Calu3 (cell line): ENCODE measurements at places on chromosomes 7 and 10.

DNA sequence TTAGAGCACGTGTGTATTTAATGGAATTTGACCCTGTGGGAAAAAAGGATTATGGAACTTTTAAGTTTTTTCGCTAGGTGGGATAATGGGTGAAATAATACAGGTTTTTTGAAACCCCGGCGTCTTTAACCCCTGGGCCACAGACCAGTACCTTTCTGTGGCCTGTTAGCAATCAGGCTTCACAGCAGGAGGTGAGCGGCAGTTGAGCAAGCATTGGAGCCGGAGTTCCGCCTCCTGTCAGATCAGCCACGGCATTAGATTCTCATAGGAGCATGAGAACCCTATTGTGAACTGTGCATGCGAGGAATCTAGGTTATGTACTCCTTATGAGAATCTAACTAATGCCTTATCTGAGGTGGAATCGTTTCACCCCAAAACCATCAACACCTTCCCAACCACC, 28.6 kb downstream of the WAC start:
- no peak for DNase-seq

GRCh38 chr10:79304479-79305087, 42.7 kb upstream of the PPIF start:
- DNase-seq = no peak

DNA sequence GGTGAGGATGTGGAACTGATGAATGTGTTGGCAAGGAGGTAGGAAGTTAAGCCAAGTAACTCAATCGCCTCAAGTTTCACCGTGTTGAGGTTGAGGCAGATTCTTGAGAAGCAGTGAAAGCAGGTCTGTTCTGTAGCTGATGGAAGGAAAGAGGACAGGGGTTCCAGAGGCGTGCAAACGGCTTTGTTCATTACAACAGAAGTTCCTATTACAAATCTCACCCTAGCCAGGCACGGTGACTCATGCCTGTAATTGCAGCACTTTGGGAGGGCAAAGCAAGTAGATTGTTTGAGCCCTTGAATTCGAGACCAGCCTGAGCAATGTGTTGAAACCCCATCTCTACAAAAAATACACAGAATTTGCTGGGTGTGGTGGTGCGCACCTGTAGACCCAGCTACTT, 36.9 kb upstream of the PTF1A start:
- DNase-seq = no peak

- DNase-seq = peak; percentile 34
These were observed 1246.6 kb upstream of the LRRN3 start for GRCh38 chr7:109844362-109844761.

GRCh38 chr10:21492421-21492820, 33.1 kb downstream of the SKIDA1 start:
- DNase-seq = no peak

GRCh38 chr10:114576132-114576487, 82.0 kb downstream of the ABLIM1 start:
- DNase-seq = no peak
